ENCODE measurements at places on chromosomes 1 and 21. TPM values are rescaled to one million over a fixed set of nuclear protein-coding genes. Genes with fewer than 3 reads are reported as not detected.

C4BPA gene
- total RNA-seq: 0.52 TPM

DNA sequence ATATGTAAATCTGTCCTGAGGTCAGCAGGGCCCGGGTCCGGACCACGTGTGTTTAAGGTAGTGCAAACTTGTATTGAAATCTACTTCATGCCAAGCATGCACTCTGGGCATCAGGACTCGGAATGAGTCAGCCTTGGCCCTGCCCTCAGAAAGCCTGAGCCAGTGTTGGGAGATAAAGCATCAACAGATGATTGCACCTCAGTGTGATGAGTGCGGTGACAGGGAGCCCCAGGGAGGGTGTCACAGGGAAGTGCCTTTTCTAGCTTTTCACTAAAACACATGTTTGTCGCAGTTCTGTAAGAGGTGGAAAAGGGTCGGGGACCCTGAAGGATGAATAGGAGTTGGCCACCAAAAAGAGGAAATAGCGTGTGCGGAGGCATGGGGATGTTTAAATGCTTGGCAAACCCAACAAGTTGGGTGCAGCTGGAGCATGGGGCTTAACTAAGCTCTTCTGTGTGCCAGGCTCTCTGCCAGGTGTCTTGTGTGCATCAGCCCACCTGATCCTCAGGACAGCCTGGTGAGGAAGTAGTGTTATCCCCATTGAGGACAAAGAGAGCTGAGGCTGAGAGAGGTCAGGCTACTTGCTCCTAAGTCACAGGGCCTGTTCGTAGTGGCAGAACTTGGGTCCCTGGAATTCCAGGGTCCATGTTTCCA lies 48.2 kb upstream of the EPB41 start:
- H3K27ac ChIP-seq: no peak overlapping the region
- no peak overlapping the region for H3K4me3 ChIP-seq
- no peaks in the 10 kb centered on the region for H3K27me3 ChIP-seq
- H3K36me3 ChIP-seq: no peaks in the 10 kb centered on the region

VASH2 gene
- total RNA-seq: 2.9 TPM

DNA sequence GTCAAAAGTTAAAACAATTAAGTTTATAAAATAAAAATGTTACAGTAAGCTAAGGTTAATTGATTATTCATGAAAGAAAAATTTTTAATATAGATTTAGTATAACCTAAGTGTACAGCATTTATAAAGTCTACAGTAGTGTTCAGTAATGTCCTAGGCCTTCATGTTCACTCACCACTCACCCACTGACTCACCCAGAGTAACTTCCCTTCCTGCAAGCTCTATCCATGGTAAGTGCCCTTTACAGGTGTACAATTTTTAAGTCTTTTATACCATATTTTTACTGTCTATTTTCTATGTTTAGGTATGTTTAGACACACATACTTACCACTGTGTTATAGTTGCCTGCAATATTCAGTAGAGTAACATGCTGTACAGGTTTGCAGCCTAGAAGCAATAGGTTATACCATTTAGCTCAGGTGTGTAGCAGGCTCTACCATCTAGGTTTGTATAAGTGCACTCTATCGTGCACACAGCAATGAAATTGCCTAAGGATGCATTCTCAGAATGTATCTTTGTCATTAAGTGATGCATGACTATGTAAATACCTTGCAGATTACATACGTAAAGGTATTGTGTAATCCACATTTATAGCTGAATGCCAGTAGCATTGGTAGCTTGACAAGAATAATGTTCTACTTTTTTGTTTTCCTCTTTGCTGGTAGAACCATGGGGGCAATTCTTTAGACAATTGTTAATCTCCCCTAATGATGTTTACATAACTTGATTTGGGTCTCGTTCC lies 35.7 kb upstream of the GPR88 start:
- no peaks in the 10 kb centered on the region for H3K27me3 ChIP-seq
- no peak overlapping the region for H3K27ac ChIP-seq
- no peak overlapping the region for H3K4me3 ChIP-seq
- H3K4me1 ChIP-seq: no peaks in the 10 kb centered on the region

DNA sequence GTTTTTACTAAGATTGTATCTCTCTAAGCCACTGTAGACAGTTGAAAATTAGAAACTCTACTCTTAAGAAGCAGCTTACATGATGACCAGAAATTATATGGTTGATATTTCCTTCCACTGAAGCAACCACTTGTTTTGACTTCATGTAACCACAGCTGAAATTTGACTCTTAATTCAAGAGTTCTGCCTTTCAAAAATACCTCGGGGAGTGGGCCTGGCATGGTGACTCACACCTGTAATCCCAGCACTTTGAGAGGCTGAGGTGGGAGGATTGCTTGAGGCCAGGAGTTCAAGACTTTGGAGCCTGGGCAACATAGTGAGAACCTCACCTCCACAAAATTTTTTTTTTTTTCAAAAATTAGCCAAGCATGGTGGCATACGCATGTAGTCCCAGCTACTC lies 4.3 kb downstream of the AMPD1 start:
- H3K4me1 ChIP-seq: no peaks in the 10 kb centered on the region
- no peaks in the 10 kb centered on the region for H3K36me3 ChIP-seq
- no peak overlapping the region for H3K27ac ChIP-seq
- no peak overlapping the region for H3K4me3 ChIP-seq
- H3K27me3 ChIP-seq: peaks cover 23% of the 10 kb centered on the region

DNA sequence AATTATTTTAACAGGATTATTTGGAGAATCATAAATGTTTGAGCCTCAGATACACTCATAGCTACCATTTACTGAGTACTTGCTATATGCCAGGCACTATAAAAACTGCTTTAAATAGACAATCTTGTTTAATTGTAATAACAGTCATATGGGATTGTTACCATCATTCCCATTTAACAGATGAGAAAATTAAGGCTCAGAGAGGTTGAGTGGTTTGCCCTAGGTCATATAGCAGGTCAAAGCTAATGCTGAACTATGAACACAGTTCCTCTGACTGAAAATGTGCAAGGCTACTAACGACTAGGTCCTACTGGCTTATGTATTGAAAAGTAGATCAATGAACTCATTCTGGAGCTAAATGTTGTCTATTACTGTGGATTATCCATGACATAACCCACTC lies 63.4 kb downstream of the DDR2 start:
- no peak overlapping the region for H3K4me3 ChIP-seq
- H3K36me3 ChIP-seq: no peaks in the 10 kb centered on the region
- no peak for DNase-seq
- peaks cover 84% of the 10 kb centered on the region for H3K4me1 ChIP-seq
- no peaks in the 10 kb centered on the region for H3K27me3 ChIP-seq
- peak overlapping the region; percentile 80 for H3K27ac ChIP-seq

DNA sequence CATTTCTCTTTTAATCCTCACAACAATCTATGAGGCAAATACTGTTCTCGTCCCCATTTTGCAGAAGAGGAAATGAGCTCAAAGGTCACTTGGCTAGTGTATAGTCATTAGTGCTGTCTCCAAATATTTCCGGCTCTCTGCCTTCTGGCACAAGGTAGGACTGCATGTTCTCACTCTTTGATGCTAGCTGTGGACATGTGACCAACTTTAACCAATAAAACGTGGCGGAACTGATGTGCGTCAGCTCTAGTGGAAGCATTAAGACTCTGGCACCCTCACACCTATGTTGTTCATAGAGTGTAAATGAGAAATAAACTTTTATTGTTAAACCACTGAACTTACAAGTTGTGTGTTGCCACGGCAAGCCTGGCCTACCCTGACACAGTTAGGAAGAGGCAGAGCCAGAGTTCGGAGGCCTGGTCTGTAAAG lies 5.0 kb upstream of the KIF21B start:
- no peak overlapping the region for H3K4me3 ChIP-seq
- H3K36me3 ChIP-seq: no peaks in the 10 kb centered on the region
- H3K27me3 ChIP-seq: no peaks in the 10 kb centered on the region
- DNase-seq: no peak

DNA sequence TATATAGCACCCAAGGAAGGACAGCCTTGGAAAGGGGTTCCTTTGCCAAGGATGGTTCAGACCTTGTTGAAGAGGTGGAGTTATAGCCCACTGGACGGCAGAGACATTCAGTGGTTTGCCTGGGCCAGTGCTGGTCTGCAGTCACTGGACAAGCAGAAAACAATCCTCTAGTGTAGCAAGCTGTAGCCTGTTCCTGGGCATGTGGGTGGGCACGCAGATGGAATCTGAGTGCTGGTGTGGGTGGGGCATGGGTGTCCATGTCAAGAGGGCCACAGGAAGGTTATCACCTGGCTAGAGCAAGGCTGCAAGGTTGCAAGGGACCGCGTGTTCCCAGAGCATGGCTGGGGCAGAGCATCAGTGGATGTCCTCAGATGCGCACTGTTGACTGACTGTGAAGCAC lies 244.7 kb downstream of the PTPRU start:
- no peaks in the 10 kb centered on the region for H3K36me3 ChIP-seq
- no peak overlapping the region for H3K4me3 ChIP-seq
- H3K27ac ChIP-seq: no peak overlapping the region
- no peaks in the 10 kb centered on the region for H3K27me3 ChIP-seq

DNA sequence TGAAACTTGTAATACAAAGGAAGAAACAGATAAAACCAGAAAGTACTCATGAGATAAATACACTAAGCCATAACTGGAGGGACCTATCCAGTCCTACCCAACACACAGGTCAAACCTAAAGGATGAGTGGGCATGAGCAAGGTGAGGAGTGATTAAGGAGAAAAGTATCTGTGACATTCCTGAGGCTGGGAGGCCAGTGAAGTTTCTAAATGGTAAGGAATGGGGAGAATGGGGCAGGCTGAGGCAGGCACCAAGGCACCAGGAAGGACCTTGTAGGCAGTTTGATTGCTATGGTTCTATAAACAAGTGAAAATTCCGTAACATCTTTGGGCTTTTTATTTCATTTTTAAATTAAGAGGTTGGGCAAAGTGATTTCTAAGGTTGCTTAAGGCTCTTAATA lies 10.4 kb downstream of the DDX59 start:
- H3K27me3 ChIP-seq: no peaks in the 10 kb centered on the region
- H3K36me3 ChIP-seq: peaks cover 58% of the 10 kb centered on the region
- H3K4me3 ChIP-seq: no peak overlapping the region

GRCh38 chr1:228118040-228118439 lies 8.9 kb upstream of the MRPL55 start:
- H3K36me3 ChIP-seq: no peaks in the 10 kb centered on the region
- no peaks in the 10 kb centered on the region for H3K4me1 ChIP-seq
- H3K27me3 ChIP-seq: no peaks in the 10 kb centered on the region
- no peak overlapping the region for H3K4me3 ChIP-seq
- H3K27ac ChIP-seq: no peak overlapping the region
- no peak for DNase-seq

DNA sequence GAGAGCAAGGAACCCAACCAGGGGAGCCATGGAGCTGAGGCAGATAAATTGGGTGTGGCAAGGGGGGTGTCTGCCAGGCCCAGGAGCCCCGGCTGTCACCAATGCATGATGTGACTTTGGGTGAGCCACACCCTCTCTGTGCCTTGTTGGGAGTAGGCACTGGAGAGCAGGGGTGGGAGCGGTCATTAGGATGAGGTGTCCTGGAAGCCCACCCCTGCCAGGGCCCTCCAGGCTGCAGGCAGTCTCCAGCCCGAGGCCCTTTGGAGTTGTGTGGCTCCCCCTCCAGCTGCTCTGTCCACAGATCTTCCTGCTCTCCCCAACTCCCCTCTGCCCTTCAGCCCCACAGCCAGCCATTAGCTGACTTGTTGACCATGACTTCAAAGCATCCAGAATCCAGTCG lies 11.4 kb downstream of the MX2 start:
- H3K4me1 ChIP-seq: peaks cover 24% of the 10 kb centered on the region
- no peak overlapping the region for H3K27ac ChIP-seq
- no peak overlapping the region for H3K4me3 ChIP-seq
- H3K36me3 ChIP-seq: no peaks in the 10 kb centered on the region
- no peaks in the 10 kb centered on the region for H3K27me3 ChIP-seq

PALMD gene
- 15.4 TPM for total RNA-seq

- H3K27ac ChIP-seq: no peak overlapping the region
- H3K36me3 ChIP-seq: no peaks in the 10 kb centered on the region
- H3K4me3 ChIP-seq: no peak overlapping the region
- no peaks in the 10 kb centered on the region for H3K27me3 ChIP-seq
- H3K4me1 ChIP-seq: no peaks in the 10 kb centered on the region
Measured at GRCh38 chr1:15117671-15118325, 35.7 kb upstream of the TMEM51 start.

DNA sequence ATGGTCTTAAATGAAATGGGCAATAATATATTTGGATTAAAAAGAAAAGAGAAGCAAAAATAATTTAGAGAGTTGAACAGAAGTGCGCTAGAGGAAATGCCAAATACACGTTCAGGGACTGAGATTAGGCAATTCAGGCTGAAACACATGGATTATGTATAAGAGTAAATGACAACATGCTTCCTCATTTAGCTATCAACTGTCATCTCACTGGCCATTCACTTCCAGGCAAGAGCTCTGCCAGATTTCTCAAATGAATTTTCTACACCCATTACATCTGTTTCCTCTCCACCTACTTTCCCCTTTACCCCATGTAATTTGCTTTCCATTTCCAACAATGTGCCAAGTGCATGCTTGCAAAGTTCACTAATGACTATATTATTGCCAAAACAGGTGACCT lies 582.4 kb downstream of the LTN1 start:
- H3K4me3 ChIP-seq: no peak overlapping the region
- H3K27ac ChIP-seq: no peak overlapping the region
- no peaks in the 10 kb centered on the region for H3K27me3 ChIP-seq
- no peaks in the 10 kb centered on the region for H3K36me3 ChIP-seq
- H3K4me1 ChIP-seq: no peaks in the 10 kb centered on the region

- peaks cover 58% of the 10 kb centered on the region for H3K36me3 ChIP-seq
- H3K27ac ChIP-seq: no peak overlapping the region
- peaks cover 26% of the 10 kb centered on the region for H3K4me1 ChIP-seq
- DNase-seq: no peak
- no peak overlapping the region for H3K4me3 ChIP-seq
Measured at GRCh38 chr1:25486602-25487001, 55.9 kb downstream of the MACO1 start.

DNA sequence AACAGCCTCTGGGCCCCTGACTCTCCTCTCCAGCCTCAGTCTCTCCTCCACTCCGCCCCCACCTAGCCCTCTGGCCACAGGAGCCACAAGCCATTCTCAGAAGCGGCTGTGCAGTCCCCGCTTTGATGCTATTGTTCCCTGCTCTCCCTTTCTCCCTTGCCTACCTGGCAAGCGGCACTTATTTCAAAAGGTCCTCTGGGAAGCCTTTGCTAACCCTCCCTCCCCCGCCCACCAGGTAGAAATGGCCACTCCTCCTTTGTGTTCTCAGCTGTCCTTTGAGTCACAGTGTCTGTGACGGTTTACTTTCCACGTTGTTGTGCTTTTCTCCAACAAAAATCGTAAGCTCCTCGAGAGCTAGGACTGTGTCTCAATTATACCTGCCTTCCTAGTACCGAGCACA lies 338.4 kb upstream of the PROX1 start:
- no peak overlapping the region for H3K27ac ChIP-seq
- DNase-seq: no peak
- no peaks in the 10 kb centered on the region for H3K36me3 ChIP-seq
- no peaks in the 10 kb centered on the region for H3K4me1 ChIP-seq

AGBL4 gene
- total RNA-seq: not detected

ANKRD45 gene
- total RNA-seq: not detected

All from esophagus muscularis mucosa (tissue), 4 donors.